Retina (tissue), 1 donor: ENCODE measurements at places on chromosomes 7 and 10.

DNA sequence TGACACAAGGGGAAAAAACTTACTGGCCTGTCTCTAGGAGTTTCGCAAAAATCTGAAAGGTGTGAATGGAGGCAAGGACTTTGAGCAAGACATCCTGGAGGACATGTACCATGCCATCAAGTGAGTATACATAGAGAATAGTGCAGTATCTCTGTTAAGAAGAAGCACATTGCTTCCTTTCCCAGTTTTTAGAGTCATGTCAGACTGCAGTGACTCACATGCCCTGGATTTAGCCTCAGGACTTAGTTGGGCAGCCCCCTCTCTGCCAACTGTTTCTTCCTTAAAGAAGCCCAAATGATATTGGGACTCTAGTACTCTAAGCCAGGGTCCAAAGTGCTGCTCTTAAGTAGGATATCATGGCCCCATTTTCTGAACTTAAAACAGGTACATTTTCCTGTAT lies 28.1 kb upstream of the NFKB2 start:
- no peak for DNase-seq

DNA sequence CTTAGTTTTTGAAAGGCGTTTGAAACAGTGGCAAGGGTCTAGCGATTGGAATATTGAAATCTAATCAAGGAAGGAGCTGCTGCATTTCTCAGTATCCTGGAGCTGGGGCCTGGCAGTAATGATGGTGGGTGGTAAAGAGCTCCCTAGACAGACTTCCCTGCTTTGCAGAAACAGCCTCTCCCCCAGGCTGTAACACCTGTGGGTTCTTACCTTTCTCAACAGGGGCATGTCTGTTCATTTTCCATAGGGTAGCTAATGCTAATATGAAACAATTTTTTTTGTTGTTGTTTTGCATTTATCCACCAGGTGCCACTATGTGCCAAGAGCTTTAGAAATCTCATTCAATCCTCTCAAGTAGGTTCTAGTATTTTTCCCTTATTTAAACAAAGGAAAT lies 345.5 kb downstream of the REEP3 start:
- DNase-seq, result no peak

- DNase-seq, result no peak
These were observed 1.1 kb downstream of the ADK start for GRCh38 chr10:74151879-74152722.

DNA sequence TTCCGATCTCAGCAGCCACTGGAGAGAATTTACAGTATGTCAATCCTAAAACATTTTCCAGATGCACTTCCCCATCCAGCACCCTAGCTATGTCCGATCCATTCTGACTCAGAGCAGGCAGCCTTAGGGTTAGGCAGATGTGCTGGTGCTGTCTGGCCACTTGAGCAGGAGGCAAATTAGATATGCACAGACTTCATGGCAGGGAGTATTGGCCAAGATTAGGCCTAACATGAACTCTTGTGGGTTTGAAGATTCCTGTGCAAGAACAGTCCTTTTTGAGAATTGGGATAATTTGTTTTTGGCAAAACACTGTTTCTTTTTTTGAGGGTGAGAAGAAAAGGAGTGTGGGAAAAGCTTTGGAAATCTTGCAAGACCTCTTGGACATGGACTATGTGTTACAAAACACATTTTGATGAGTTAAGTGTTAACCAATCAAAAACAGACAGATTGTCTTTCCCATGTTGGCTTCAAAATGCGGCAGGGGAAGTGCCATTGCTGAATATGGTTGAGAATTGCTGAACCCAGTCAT lies 218.6 kb upstream of the INHBA start:
- DNase-seq, result no peak

DNA sequence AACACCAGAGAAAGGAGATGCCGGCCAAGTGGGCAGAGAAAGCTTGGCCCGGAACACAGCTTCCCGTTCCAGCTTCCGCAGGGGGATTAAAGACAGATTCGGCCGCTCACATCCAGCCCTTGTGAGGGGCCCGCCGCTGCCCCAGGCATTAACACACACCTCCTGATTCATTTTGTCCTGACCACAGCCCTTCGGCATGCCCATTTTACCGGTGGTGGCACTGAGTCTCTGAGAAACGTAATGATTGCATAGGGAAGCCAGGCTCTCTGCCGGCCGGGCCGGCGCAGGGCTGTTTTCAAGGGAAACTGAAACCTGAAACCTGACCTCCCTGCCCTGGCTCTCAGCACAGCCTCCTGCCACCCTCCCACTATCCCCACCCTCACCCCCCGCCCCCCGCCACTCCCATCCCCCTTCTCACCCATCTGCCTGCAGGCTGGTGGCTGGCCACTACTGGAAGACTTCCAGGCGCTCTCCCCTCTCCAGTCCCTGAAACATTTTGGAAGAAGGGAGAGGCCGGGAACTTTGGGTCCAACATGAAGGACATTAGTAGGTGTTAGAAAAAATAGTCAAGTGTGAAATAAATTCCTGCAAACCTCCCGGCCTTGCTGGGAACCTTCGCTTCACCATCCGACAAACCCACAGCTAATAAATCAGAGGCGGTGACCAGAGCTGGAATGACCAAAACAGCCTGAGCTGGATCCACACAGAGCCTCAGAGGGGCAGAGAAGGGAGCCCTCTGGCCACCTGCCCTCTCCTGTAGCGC lies 83.5 kb upstream of the CUX1 start:
- peak; percentile 54 for DNase-seq

DNA sequence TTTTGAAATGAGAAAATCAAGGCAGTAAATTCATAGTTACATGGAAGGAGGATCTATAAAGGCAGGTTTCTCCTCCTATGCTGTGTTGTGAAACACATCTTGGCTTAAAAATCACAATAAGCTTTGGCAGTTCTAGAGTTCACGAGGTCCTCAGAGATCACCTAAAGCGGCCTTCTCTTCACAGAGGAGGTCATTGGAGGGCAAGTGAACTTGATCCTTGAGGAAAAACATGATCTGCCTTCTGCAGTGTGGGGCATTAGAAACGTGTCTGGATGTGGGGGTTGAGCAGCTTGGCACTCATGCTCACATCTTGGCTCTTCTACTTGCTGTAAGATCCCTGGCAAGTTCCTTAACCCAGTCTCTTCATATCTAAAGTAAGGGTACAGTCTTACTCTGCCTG lies 96.1 kb upstream of the BMPER start:
- no peak for DNase-seq

DNA sequence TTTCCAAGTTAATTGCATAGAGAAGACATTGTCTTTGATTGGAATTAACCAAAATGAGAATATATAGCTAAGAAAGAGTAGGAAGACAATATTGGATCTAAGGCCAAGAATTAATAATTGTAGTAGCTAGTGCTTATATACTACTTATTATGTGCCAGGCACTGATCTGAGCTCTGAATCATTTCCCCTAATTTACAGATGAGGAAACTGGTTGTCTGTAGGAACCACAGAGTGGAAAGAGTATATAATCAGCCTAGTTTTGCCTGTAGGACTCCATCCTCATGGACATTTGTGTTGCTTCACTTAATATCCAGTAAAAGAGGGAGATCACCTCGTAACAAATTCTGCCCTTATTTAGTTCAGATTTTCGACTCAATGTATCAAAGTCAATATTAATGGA lies 127.9 kb downstream of the ARID5B start:
- no peak for DNase-seq

DNA sequence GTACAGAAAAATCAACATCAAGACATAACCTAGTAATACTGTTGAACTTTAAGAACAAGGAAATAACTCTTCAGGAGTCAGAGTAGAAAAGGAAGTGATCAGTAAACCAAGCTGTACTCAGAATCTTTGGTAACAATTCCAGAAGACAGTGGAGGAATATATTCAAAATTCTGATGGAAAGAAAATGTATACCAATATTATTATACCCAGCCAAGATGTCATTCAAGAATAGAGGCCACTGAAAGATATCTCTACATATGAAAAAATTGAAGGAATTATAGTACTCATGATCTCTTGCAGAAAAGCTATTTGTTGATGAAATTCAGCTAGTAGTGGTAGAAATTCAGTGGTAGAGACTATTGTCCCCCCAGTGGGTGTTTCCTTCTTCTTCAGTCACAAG lies 182.6 kb upstream of the ZMIZ1 start:
- DNase-seq, result no peak

GRCh38 chr7:107961405-107961804 lies 41.6 kb downstream of the LAMB1 start:
- peak; percentile 22 for DNase-seq

DNA sequence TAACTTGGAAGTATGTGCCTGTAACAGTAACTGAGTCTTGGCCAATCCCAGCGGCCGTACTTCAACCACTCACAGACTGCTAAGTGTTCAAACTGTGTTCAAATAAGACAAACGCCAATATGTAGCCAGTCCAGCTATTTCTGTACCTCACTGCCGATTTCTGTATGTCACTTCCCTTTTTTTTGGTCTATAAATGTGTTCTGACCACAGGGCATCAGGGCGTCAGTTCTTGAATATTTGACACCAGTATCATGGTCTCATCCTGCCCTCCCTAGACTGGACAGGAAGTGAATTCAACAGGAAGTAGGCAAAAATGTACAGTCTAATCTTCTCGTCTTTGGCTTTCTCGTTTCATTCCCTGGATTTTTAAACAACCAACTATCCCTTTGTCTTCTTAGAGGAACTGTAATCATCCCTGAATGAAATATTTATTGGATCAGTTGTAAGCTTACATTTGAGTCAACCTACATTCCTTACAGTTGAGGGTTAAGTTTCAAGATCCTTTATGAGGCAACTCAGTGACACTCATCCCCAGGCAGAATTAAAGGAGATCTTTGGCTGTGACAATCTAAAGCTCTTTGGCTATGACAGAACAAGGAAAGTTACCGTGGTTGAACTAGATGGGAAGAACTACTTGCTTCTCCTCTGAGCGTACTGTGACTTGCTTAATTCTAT lies 232.7 kb downstream of the NSUN6 start:
- no peak for DNase-seq

GRCh38 chr7:151247611-151248345 lies 716 bp downstream of the SMARCD3 start:
- DNase-seq, result peak; percentile 54

DNA sequence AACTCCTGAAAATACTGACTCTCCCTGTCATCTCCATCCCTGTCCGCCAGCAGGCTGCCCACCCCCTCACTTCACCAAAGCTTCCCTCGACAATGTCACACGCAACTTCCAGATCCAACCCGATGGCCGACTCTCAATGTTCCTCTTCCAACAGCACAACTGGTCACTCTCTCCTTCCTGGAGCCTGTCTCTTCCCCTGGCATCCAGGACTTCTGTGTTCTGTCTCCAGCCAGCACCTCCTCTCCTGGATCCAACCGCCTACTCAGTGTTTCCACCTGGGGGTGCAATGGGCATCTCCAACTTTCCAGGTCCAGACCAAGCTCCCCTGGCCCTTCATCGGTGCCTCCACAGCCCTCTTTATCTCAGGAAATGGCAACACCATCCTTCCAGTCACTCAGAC lies 8.6 kb downstream of the CPA5 start:
- DNase-seq, result no peak

DNA sequence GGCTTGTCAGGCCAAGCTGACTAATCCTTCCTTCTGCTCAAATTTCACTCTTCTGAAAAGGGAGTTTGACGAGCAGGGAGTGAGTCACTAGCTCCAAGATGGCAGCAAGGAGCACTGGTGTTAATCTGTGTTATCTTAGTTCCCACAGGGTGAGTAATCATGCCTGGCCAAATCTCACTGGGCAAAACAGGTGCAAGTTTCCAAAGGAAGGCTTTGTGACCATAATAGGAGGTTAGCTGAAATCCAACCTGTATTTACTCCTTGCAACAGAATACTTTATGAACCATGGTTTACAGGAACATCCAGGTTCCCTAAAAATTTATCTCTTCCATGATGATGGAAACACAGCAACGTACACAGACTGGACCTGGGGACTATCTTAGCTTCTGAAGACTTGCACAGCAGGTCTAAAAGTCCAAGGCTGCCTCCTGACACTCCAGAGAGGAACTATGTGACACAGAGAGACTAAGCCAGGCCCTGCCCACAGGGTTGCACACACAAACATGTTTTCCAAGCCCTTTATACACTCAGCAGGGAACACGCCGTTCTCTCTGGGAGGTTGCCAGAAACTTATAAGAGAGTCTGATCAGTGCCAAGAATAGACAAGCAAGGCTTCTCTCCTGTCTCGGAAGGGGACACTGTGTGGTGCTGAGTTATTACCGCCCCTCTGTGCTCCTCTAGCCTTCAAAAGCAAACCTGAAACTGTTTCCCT lies 46.3 kb downstream of the PDK4 start:
- no peak for DNase-seq

GRCh38 chr10:73088304-73088703 lies 8.4 kb downstream of the P4HA1 start:
- DNase-seq, result no peak

DNA sequence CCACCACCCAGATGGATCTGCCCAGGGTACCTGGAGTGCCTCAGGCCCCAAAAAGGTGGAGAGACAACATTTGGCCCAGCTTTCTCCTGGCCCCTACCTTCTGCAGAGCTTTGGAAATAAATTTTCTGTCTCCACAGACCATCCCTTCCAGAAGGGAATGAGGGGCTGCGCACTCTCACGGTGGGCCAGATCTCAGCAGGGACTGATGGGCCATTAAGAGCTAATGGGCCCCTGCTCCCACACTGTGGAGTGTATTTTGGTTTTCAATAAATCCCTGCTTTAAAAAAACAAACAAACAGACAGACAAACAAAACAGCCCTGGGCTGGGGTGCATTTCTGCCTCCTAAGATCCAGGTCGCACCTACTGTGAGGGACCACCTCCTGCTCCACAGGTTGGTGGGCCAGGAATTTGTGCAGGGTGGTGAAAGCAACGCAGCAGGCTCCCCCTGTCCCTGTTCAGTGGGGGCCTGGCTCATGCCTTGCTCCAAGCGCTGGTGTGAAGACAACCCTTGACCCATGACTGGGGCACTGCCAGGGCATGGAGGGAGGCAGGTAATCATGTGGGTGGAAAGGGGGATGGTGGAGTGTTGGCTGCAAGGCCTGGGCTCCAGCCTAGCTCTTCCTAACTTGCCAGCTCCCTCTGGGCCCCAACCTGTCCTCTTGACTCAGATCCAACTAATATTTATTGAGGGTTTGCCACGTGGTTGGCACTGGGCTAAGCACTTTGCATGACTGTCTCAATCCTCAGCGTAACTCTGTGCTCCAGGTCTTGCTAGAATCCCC lies 88.5 kb downstream of the COL13A1 start:
- no peak for DNase-seq

GRCh38 chr10:20271490-20271889 lies 455.3 kb downstream of the PLXDC2 start:
- peak; percentile 39 for DNase-seq

DNA sequence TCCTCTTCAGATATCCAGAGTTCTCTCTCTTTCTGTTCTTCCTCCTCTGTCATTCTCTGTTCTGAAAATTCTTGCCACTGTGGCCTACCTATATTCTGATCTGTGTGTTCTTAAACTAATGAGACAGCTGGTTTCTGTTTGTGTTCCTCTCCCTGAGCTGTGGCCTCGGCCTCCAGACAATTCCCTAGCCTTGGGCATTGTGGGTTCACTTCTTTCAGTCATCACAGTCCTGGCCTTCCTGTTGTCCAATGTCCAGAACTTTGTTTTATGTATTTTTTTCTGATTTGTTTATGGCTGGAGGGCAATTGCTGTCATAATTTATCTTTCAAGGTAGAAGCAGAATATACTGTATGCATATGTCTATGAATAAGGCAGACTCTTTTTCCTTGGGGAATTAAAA lies 173.2 kb upstream of the MTPN start:
- no peak for DNase-seq

GRCh38 chr10:132646443-132647097 lies 109.0 kb downstream of the INPP5A start:
- no peak for DNase-seq

GRCh38 chr10:29859521-29860130 lies 199.8 kb downstream of the JCAD start:
- no peak for DNase-seq
